ENCODE measurements at places on chromosomes 2 and 18.

DNA sequence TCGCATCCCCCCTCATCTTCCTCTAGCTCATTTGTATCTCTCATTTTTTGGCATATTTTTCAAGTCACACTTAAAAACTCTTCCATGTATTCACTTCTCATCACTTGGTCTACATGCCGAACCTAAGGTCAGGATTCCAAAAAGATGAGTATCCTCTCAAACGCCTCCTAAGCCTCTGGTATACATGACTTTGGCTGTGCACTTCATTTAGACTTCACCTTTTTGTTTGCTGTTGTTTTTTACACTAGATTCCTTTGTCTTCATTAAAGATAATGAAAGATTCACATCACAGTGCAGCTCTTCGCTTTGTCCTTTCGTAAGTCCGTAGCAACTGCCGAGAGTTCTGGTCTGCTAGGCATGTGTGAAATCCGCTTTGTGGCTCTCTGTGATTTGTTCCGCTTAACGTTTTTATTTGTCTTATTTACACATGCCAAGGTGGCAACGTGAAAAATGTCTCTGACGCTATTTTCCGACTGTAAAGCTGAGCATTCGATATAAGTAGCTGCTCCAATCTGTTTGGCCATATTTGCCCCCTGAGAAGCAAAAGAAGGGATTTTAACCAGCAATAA, 17.7 kb downstream of the RND3 start:
- no peak for DNase-seq

DNA sequence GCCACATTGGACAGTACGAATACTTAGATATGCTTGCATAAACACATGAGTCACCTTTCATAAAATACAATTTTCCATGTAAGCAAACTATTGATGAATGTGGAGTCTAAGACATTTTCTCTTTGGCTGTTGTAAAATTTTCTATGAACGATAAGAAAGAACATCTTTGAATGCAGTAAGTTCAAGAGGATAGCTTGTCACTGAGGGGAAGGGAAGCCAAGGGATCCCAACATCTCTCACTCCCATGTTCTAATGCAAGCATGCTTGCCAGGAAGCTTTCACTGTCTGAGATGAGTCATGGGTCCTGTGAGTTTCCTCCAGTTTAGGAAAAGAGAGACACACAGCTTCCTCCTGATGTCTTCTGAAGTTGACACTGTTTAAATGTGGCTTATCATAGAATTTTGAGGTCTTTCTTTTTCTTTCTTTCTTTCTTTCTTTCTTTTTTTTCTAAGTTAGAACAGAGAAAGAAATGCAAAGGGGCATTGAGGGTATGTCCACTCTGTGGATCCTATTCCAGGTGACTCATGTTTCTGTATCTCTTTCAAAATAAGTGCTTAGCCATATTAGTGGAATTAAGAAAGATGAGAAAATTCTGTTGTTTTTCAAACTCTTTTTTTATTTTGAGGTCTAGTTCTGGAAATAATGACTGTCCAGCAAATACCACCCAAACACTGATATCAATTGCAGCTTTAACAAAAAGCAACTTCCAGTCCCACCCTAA, 146.6 kb downstream of the RDH14 start:
- DNase-seq, result no peak

GRCh38 chr2:232525791-232526371, at the start of gene CHRND:
Gene CHRND, plus strand, starts transcription at chr2:232526160. Its CDS starts 56 bp downstream, at chr2:232526216.
- DNase-seq, result no peak

- DNase-seq, result no peak
Observed at GRCh38 chr2:38263293-38263692, 113.8 kb downstream of the ATL2 start.

GRCh38 chr18:61720496-61720895, 172.3 kb downstream of the RNF152 start:
- DNase-seq, result no peak

All from NCI-H1436 (cell line).